HepG2 (cell line): ENCODE measurements at places on chromosomes 5 and 9.

DNA sequence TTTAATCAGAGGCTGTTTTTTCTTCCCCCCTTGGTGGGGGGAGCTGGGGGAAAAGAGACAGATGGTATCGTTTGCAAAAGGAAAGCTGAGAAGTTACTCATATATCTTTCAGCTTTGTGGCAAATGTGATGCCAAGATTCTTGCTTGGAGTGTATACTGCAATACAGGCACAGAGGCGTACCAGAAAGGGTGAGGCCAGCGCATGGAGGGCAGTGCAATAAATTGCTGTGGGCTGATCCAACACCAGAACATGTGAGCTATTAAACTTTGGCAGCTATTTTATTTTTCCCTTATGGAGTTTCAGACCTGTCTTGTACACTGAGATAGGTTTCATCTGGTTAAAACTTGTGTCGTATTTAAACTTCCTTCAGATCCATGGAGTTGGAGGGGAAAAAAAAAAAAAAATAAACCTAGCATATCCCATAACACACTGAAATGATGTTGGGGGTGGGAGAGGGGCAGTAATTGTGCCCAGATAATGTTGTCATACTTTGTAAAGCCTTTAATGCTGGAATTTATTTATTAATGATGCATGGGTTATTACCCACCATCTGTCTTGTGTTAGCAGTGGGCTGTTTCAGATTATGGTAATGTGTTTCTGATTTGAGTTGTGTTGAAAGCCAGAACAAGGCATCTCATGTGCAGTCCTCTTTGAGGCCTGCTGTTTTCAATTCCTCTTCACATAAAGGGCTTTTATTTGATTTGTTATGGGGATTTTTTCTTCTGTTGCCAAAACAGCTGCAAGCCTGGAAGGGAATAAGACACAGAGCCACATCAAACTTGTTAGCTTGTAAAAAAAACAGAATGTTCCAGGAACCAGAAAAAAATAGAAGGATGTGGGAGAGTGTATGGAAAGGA, 891.3 kb downstream of the TLE1 start:
- no peak for DNase-seq

DNA sequence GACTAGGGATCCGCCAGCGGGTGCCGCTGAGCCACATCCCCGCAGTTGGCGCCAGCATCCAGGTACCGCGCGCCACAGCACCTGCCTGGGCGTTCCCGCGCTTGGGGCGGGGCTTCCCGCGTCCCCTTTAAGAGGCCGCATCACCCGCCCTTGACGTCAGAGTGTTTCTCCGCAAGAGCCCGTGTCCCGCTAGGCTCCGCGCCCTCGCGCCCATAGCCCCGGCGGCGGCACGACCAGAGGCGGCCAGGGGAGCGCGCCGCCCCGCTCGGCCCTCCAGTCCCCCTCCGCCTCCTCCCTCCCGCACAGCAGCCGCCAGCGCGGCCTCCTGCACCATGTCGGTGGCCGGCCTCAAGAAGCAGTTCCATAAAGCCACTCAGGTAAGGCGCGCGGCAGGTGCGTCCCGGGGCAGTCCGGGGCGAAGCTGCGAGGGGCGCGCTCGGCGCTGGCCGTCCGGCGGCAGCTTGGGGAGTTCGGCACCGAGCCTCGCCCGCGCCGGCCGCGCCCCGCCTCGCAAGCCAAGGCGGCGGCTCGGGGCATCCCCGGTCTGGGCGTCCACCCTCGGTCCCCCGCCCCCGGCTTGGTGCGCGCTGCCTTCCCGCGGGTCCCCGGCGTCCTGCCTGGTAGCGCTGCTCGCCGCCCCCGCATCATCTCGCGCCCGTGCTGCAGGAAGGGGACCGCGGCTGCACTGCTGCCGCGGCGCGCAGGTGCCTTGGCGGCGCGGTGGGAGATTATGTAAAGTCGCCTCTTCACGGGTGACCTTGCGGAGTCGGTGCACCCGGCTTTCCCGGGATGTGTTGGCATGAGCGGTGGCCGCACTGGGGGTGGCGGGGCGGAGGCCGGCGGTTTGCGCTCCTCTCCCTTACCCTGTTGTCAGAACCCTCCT, at the start of gene SH3GL2:
Gene SH3GL2 (plus strand): TSS at position 156 of the 883 bp plus-strand sequence.
- no peak for DNase-seq

DNA sequence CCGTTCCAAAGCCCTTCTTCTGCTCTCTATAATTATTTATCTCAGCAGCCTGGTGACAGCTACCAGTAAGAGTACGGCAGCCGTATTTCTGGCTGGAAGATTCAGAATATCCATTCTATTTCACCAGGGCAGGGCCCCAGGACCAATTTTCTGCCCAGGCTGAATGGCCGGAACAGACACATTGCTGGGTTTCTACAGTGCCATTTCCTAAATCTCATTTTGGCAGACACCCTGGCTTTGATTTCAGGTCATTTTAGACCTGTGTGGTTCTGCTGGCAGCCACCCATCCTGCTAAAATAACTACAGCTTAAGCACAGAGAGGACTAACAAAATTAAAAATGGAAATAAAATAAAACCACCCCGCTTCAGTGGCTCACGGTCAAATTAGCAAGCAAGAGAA, 95.0 kb downstream of the CRB2 start:
- no peak for DNase-seq

GRCh38 chr5:44711901-44712300, 96.8 kb upstream of the MRPS30 start:
- DNase-seq = no peak

DNA sequence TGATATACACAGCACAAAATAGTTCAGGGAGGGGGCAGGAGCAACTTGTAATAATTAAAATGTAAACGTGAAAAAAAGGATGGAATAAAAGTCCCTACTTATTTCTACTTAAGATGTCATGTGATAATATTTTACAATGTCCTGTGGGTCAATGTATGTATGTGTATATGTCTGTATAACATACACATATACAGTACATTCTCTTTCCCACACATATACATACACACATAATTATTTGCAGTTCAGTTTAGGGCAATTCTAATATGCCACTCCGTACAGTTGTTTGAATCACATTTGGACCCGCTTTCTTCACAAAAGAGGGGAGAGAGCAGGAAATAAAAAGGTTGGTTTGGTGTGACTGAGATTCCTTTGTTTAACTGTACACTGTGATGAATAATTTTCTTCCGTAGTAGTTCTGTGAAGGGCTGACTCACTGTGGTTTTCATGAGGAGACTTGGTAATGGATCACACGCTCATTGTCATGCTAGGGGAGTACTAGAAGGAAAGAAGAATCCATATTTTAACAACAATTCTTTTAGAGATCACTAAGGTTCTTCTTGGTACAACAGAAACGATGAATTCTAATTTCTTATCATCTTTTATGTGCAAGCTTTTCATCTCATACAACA, 26.2 kb upstream of the ACOT12 start:
- DNase-seq = no peak

GRCh38 chr9:134289241-134289875, 36.9 kb upstream of the RXRA start:
- no peak for DNase-seq

DNA sequence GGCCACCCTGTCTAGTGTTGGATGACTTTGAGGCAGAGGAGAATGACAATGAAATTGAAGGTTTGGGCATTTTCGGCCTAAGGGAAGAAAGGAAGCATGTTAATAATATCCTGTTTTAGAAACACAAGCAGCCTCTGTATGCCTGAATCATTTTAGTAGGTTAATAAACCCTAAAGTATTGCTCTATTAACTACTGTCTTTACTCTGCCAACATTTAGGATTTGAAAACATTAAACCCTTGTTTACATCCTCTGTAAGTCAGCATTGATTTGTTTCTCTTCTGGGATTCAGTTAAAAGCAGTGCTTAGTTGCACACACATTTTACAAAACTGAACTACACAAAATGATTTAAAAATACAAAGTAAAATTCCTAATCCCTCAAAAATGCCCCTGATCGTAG, 358.9 kb downstream of the ARRDC3 start:
- no peak for DNase-seq

DNA sequence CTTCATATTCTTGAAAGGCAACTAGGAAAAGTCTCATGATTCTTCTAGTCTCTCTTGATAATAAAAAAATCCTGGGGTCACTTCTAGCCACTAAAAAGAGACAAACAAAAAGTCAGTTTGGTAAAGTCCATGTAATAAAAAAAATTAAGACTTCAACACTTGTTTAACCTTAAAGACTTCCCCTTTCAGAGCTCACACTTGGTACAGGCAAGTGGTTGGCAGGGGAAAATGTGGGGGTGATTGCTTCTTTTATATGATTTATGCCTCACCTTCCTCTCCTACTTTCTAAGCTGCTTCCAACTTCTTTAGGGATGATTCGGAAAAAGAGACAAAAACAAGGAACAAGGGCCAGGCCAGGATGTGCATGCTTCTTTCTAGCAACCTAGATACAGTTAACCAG, 5.1 kb upstream of the ERCC6L2 start:
- no peak for DNase-seq

DNA sequence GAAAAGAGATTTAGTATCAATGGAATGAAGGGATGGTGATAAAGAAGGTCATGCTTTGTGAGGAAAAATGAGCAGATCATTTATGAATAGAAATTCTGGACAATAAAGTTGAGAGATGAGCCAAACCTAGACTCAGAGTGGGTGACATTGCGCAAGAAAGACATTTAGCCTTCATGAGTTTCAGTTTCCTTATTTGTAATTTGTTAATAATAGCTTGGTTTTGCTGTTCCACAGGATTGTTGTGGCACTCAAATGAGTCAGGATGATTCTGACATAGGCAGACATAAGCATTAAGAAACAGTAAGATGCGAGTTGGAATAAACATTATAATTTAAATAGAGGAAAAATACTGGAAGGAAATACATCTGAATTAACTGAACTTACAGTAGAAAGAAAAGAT, 34.8 kb downstream of the ITGA2 start:
- no peak for DNase-seq

GRCh38 chr5:675871-676698, 17.1 kb downstream of the TPPP start:
- no peak for DNase-seq

- DNase-seq = no peak
Observed at GRCh38 chr9:15100571-15100970, 190.3 kb upstream of the FREM1 start.

GRCh38 chr5:7852988-7853387, 2.1 kb upstream of the CFAP90 start:
- no peak for DNase-seq

- no peak for DNase-seq
Observed at GRCh38 chr5:67353500-67354450, 157.2 kb upstream of the CD180 start.

- no peak for DNase-seq
Observed at GRCh38 chr5:134540747-134541733, 15.6 kb downstream of the JADE2 start.

DNA sequence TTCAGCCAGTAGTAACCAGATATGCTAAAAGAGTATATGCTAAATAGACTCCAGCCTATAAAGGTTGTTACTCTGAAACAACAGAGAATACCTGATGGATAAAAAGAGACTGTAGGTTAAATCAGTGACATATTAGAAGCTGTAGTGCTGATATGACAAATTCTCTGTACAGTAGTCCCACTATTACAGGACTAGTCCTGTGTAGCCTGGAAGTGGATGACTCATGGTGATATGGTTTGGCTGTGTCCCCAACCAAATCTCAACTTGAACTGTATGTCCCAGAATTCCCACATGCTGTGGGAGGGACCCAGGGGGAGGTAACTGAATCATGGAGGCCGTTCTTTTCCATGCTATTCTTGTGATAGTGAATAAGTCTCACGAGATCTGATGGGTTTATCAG, 276.2 kb upstream of the POU5F2 start:
- DNase-seq = no peak

- DNase-seq = no peak
Observed at GRCh38 chr9:96219026-96219899, 82.7 kb downstream of the HSD17B3 start.

DNA sequence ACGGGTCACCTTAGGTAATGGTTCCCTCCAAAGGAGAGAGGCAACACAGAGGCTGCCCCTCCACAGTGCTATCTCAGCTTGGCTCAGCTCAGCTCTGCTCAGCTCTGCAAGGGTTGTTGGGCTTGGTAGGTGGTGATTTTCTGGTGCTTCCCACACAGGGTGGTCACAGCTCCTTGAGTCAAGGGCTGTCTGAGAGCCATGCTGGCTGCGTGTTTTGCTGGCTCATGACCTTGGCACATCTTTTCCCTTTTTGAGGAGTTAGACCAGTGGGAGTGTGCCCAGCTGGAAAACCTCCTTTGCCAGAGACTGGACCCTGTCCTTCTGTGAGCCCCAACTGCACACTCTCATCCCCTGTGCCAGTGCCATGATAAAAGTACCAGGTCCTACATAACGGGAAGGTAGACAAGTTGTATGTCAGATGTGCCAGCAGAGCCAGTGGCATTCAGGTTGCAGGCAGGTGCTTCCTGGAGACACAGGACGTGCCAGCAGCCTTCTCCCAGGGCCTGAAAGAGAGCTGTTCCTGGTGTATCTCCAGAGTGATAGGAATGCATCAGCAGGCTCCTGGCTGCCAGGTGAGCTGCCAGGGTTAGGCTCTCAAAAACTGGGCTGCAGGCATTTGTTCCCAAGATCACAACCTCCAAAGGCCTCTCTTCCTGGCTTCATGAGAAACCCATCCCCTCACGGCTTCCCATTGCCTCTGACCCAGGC, 118.6 kb upstream of the CXCL14 start:
- no peak for DNase-seq

- DNase-seq = no peak
Observed at GRCh38 chr5:157912621-157913325, 53.8 kb upstream of the CLINT1 start.

GRCh38 chr9:93295031-93295430, 111.1 kb downstream of the WNK2 start:
- DNase-seq = no peak

DNA sequence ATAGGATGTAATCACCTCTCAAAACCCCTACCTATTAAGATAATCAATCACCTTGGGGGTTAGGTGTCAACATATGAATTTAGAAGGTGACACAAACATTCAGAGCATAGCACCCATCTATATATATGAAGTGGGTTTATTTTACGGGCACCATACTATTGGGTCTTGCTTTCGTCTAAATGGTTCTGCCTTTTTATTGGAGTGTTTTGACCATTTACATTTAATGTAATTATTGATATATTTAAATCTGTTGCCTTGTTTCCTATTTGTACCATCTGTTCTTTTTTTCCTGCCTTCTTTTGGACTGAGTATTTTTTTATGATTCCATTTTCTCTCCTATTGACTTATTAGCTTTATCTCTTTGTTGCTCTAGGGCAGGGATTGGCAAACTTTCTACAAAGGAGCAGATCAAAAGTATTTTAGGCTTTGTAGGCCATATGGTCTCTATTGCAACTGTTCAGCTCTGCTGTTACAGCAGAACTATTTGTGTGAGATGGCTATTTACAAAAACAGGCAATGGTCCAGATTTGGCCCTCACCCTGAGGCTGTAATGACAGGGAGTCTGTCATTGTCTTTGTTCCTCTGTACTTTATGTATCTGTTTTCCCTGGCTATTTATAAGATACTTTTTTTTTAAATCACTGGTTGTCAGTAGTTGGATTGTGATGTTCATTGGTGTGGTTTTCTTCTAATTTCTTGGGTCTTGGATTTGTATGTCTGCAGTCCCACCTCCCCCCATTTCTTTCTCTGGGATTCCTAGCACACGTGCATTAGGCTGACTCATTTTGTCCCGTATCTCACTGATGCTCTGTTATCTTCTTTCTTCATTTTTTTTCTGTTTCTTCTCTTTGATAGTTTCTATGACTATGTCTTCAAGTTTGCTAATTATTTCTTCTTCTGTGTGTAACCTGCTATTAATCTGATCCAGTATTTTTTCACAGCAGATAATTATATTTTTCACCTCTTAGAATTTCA, 127.1 kb downstream of the DAB2IP start:
- no peak for DNase-seq
